ENCODE measurements at places on chromosomes 1 and 21.

DNA sequence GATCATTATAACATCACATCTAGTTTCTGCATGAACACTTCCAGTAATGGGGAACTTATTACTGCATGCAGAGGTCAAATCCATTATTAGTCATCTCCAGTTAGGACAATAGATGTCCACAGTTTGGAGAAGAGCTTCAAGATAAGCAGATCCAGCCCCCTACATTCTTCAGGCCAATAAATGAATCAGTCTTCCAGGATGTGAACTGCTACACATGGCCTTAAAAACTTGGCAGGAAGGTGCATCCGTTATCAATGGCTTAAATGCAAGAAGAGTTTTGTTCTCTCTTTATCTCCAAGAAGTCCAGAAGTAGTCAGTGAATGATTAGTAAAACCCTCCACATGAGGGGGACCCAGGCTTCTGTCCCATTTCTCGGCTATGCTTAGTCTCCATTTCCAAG is 70.8 kb downstream of the DMRTA2 start:
- DNase-seq = no peak

DNA sequence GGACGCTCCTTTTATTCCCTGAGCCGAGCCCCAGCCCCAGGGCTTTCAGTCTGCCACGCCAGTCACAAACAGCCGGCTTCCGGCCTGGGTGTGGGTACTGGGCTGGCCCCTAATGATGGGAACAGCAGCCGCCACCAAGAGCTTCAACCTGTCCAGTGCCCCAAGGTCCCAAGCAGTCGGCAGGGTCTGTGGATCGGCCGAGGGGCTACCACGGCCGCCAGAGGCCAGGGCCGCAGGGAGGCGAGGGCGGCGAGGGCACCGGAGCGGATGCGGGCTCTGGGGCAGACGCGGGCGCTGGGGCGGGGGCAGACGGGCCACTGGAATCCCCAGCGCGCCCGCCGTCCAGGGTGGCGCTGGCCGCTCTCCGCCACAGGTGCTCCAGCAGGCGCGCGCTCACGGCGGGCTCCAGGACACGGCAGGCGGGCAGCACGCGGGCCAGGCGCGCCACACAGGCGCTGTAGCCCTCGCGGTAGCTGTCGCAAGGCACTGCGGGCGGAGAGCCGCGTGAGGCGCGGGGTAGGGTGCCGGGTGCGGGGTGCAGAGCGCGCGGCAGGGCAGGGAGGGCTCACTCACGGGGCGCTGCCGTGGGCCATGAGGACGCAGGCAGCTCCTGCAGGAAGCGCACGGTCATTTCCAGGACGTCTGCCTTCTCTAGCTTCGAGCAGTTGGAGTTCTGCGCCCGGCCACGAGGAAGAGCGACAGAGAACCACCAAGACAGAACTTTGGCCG is 887 bp downstream of the HES2 start:
- no peak for DNase-seq

- DNase-seq = no peak
Measured at GRCh38 chr21:43812957-43813655, 23.7 kb downstream of the RRP1 start.

DNA sequence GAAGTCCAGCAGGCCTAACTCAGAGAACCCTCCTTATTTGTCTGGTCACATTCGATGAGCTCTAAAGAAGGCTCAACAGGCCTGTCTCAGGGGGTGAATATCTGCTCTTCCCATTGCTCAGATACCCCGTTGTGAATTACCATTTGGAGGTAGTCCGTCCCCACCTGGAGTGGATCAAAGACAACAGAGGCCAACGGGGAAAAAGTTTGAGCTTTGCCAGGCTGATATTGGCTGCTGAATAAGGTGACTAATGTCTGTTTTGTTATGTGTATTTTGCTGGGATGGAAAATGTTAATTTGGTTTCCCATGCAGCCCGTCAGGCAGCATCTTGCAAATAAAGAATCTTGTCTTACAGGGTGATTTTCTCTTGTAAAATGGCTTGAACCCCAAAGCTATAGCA is 69.2 kb upstream of the EPS8L3 start:
- DNase-seq = no peak

DNA sequence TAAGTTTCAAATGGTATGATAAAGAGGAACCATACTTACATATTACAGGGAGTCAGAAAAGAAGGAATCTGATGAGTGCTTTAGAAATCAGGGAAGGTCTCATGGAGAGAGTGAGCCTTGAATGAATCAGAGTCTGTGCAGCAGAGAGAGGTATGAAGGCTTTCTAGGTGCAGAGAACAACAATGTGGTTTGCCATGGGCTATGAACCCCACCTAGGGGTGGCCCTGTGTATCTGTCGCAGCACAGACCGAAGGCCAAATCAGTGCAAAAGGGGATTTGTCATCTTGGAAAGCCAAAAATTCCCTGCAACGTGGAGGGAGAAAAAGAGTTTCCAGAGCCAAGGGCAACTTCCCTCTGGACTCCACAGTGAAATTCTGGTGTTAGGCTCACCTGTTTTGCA is 3.5 kb downstream of the PAPPA2 start:
- DNase-seq = no peak

DNA sequence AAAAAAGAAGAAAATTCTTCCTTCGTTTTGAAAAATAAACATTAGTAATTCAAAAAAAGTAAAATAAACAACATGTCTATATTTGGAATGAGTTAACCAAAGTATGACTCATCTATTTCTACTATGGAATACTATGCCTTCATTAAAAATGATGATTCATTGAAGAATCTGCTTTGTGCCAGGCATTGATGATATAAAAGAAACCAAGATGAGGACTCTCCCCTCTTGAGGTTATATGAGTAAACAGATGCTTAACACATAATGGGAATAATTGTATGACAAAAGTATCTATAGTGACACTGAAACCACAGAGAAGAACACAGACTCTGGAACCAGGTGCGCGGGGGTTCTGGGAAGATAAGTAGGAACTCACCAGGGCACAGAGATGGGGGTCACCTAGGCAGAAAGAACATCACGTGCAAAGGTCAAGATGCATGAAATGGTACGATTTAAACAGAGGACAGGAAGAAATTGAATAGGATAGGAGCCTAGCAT is 18.8 kb downstream of the ELF3 start:
- no peak for DNase-seq

DNA sequence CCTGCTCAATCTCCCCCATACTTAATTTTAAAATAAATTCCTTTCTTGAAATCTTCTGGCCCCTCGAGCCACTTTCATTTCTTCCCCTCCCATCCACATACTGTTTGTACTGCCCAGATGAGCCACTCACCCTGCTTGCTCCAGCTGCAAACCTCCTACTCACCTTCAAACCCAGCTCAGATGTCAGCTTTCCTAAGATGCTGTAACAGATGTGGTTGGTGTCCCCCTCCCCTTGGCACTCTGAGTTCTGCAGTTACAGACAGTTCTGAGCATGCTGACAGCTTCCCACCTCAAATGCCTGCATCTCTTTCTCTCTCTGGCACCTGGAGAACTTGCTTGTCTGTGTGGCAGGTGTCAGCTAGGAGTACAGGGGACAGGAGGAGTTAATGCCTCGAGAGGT is 106.7 kb downstream of the PTPRU start:
- no peak for DNase-seq

GRCh38 chr1:92961896-92962752 is 862 bp upstream of the DIPK1A start:
- no peak for DNase-seq

GRCh38 chr21:25567472-25567871 is 39.8 kb downstream of the MRPL39 start:
- DNase-seq = no peak

DNA sequence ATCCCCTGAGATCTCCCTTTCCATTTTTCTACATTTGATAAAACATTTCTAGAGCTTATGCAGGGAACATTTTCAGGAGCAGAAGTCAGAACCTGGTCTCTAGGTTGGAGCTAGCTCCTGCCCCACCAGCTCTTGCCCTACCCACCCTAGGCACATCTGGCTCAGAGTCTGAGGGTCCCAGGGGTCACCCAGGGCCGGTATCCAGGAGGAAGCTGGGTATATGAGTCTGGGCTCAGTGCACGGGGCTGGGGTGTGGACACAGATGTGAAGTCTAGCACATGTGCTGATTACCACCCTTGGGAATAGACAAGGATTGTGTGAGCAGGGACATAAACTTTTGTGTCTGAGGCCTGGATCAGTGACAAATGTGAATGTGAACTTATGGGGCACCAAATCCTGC is 95.4 kb downstream of the MATN1 start:
- DNase-seq = no peak

- no peak for DNase-seq
Measured at GRCh38 chr1:93002781-93003180, 41.5 kb upstream of the DIPK1A start.

DNA sequence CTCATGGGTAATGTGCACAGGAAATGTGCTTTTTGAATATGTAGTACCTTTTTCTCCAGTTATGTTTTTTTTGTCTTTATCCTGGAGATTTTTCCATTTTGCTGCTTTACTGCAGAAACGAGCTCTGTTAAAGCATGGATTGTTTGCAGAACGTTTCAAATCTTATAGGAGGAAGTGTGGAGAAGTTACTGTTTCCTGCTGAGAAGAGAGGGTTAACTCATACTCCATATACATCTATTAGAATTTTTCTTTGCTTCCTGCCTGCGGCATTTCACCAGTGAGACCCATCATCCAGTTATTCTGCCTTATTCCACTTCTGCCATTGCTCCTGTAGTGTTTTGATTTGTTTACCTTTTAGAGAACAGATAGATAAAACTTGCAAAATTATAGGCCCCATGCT is 2.0 kb downstream of the RPRD2 start:
- DNase-seq = no peak

- no peak for DNase-seq
Measured at GRCh38 chr1:46983830-46984586, 39.5 kb upstream of the CYP4X1 start.

- no peak for DNase-seq
Measured at GRCh38 chr1:190175320-190175719, 302.3 kb downstream of the BRINP3 start.

GRCh38 chr21:33478935-33479678 is 667 bp downstream of the TMEM50B start:
- no peak for DNase-seq

All from cerebellar nuclear complex (tissue), 1 donor.